ENCODE measurements at places on chromosomes 6 and 20. TPM values are rescaled to one million over a fixed set of nuclear protein-coding genes. Genes with fewer than 3 reads are reported as not detected.

GRCh38 chr6:116458264-116458663 lies 2.9 kb upstream of the CALHM6 start:
- H3K27ac ChIP-seq = no peak overlapping the region
- H3K36me3 ChIP-seq = no peaks in the 10 kb centered on the region
- peaks cover 5% of the 10 kb centered on the region for H3K4me1 ChIP-seq
- H3K27me3 ChIP-seq = no peaks in the 10 kb centered on the region

DNA sequence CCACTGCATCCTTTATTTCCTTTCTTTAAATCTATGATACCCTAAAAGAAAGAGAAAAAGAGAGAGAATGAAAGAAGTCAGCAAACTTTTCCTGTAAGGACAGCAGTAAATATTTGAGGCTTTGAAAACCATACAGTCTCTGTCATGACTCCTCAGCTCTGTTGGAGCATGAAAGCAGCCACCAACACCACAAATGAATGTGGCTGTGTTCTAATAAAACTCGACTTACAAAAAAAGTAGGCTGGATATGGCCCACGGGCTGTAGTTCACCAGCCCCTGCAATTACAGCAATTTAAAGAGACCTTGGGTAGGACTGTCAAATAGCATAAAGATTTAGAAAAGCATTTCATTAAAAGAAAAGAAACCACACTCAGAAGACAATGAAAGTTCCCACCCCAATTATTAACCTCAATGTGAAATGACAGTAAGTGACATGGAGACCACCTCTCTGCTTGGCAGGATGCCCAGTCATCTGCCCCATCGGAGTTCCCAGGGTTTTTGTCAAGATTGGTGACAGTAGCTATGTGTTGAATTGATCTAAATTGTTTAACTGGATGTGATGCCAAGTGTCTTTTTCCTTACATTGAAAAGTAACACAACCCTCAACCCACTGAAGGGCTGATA lies 50.9 kb downstream of the TNFRSF21 start:
- no peak for DNase-seq
- peaks cover 2% of the 10 kb centered on the region for H3K36me3 ChIP-seq
- no peak overlapping the region for H3K27ac ChIP-seq
- H3K4me3 ChIP-seq = no peak overlapping the region

Gene MYT1
- not detected for total RNA-seq

DNA sequence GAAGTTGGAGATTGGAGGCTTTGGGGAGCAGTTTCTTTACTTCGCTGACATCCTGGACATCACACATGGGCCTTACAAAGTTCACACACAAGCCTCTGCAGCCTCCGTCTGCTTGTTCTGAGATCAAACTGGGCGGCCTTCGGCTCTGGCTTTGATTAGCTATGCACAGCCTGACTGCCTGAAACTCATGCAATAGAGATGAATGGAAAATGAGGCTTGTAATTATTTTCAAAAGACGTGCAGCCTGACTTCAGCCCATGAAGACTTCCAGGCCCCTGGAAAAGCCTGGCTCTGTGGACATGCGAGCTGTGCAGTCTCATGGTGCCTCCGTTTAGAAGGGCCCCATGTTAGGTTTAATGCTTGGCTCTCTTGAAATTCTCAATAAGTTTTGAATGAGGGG lies 480.5 kb upstream of the SULF2 start:
- H3K27me3 ChIP-seq = no peaks in the 10 kb centered on the region
- H3K4me3 ChIP-seq = no peak overlapping the region

Gene ITPR3
- 39.7 TPM for total RNA-seq

Gene VSTM2L
- 8.0 TPM for total RNA-seq

DNA sequence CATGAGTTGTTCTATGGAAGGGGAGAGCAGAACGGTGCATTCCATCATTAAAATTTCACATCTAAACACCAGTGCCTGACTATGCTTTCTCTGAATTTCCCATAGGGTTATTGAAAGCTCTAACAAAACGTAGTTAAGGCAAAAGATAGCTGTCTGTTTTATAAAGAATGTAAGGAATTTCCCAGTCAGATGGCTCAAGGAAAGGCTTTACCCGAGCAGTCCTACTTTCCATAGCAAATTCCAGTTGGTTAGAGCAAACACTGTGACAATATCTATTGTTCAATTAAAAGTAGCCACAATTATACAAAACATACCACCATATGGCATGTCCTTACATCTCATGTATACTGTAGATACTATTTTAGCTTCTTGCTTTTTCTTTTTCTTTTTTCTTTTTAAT lies 1059.5 kb upstream of the FLRT3 start:
- H3K4me1 ChIP-seq = no peaks in the 10 kb centered on the region
- H3K27me3 ChIP-seq = no peaks in the 10 kb centered on the region
- no peak for DNase-seq
- no peak overlapping the region for H3K27ac ChIP-seq

DNA sequence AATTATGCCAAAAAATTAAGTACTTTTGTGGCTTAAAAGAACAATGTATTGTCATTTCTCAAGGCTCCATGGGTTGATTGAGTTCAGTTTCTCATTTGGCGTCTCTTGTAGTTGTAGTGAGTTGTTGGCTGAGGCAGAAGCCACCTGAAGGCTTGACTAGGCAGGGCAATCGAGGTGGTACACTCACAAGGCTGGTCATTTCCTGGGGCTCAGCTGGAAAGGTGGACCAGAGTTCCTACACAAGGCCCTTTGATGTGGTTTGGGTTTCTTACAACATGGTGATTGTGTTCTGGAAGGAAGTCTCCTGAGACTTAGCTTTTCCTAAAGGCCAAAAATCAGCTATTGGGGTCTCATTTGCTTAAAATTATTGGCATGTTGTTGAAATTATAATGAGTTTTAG lies 22.6 kb downstream of the MAS1 start:
- H3K4me3 ChIP-seq = no peak overlapping the region
- H3K36me3 ChIP-seq = no peaks in the 10 kb centered on the region
- no peaks in the 10 kb centered on the region for H3K4me1 ChIP-seq
- H3K27me3 ChIP-seq = no peaks in the 10 kb centered on the region

Gene PTK6
- 0.34 TPM for total RNA-seq

DNA sequence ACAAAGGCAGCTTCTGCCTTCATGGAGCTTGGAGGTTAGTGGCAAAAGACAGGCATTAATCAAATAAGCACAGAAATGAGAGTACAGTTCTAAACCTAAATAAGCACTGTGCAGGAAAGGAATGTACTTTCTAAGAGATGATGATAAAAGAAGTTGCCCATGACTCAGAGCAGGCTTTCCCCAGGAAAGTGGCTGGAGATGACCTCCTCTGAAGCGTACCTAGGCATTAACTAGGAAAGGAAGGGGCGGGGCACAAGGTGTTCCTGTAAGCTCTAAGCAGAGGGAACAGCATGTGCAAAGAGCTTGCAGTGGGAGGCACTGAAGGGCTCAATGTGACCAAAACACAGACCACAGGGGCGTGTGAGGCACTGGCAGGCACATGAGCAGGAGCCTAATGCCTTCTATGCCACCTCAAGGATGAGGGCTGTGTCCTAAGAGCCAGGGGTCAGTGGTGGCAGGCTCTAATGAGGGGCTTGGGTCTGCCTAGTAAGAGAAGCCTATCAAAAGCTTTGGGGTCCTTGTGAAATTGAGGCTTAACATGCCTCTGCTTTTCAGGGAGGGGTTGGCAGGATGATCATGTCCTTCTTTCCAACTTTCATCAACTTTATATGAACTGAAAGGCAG lies 4.9 kb downstream of the SSTR4 start:
- no peak overlapping the region for H3K4me3 ChIP-seq
- no peak for DNase-seq
- H3K27ac ChIP-seq = no peak overlapping the region
- H3K27me3 ChIP-seq = peaks cover 31% of the 10 kb centered on the region
- peaks cover 8% of the 10 kb centered on the region for H3K4me1 ChIP-seq

Gene FOXC1
- total RNA-seq = 2.7 TPM

GRCh38 chr6:169940481-169941271 lies 189.3 kb downstream of the ERMARD start:
- DNase-seq = no peak
- H3K4me1 ChIP-seq = no peaks in the 10 kb centered on the region
- H3K4me3 ChIP-seq = no peak overlapping the region
- peaks cover 43% of the 10 kb centered on the region for H3K27me3 ChIP-seq
- H3K27ac ChIP-seq = no peak overlapping the region

- H3K4me3 ChIP-seq = no peak overlapping the region
- peak; percentile 82 for DNase-seq
These were observed 54.7 kb upstream of the HFE start for GRCh38 chr6:26032340-26033084.

Gene BPIFB6
- total RNA-seq = not detected

GRCh38 chr20:33679758-33680485 lies 5.7 kb upstream of the NECAB3 start:
- H3K27ac ChIP-seq = no peak overlapping the region
- H3K4me3 ChIP-seq = no peak overlapping the region
- no peaks in the 10 kb centered on the region for H3K27me3 ChIP-seq
- no peak for DNase-seq

Gene KCNG1
- 0.54 TPM for total RNA-seq

DNA sequence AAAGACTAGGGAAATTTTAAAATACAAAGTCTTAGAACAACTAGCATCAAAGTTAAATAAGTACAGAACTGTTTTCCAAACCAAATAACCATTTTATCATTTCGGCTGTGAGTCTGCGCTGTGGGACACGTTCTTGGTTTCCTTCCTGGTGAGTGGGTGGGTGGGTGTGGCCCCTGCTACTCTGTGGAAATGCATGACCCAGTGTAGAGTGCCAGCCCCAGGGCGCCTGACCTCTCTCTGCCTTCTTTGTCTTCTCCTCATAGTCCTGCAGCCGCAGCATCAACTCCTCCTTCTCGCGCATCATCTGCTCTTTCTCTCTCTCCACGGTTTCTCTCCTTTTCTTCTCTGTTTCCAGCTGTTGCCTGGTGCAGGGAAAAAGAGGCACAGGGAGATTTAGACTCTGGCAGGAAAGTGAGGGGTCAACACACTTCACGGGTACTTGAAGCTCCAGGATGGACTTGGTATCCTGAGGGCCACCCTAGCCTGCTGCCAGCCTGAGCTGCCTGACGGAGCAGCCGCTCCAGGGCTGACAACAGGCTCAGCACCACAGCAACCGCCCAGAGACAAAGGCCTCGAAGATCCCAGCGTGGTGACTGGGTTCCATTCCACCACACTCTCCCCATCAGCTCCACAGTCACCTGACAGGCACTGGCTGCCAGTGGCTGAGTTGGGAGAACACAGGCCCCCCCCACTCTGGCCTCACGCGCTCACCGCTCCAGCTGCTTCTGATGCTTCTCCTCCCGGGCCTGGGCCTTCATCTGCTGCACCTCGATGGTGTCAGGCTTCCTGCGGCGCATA lies 48.4 kb downstream of the EZR start:
- no peak overlapping the region for H3K4me3 ChIP-seq
- no peak for DNase-seq
- H3K4me1 ChIP-seq = no peaks in the 10 kb centered on the region
- peaks cover 72% of the 10 kb centered on the region for H3K36me3 ChIP-seq
- H3K27me3 ChIP-seq = no peaks in the 10 kb centered on the region

Gene SLPI
- 451 TPM for total RNA-seq

DNA sequence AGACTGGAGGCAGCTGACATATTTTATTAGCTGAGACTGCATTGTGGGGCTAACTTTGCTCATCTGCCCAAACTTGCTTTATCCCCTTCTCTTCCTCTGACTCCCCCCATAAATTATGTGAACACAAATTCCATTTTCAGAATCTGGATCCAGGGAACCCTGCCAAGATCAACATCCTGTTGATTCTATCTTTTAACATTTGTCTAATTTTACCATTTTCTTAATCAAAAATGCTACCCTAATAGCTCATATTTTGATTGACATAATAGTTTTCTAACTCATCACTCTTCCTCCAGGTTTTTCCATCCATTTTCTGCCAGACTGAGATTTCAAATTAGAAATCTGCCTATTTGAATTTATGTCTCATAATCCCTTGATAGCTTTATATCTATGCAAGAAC lies 184.7 kb upstream of the PRSS16 start:
- DNase-seq = no peak
- H3K4me3 ChIP-seq = no peak overlapping the region
- H3K27me3 ChIP-seq = no peaks in the 10 kb centered on the region

GRCh38 chr6:143060806-143061596 lies at the start of gene AIG1:
TSS of gene AIG1 (plus strand) at chr6:143060889. CDS start at chr6:143060926, 37 bp downstream.
- DNase-seq = no peak
- peak within 1 kb of the TSS; percentile 92 for H3K4me3 ChIP-seq
- peak within 1 kb of the TSS; percentile 97 for H3K27ac ChIP-seq
- H3K27me3 ChIP-seq = no peaks in the 10 kb centered on the region
- no peaks in the 10 kb centered on the region for H3K36me3 ChIP-seq
- H3K4me1 ChIP-seq = no peaks in the 10 kb centered on the region

GRCh38 chr6:72720464-72720863 lies 98.6 kb downstream of the KCNQ5 start:
- H3K4me1 ChIP-seq = no peaks in the 10 kb centered on the region
- no peak overlapping the region for H3K4me3 ChIP-seq
- H3K36me3 ChIP-seq = no peaks in the 10 kb centered on the region
- H3K27me3 ChIP-seq = no peaks in the 10 kb centered on the region
- no peak overlapping the region for H3K27ac ChIP-seq

DNA sequence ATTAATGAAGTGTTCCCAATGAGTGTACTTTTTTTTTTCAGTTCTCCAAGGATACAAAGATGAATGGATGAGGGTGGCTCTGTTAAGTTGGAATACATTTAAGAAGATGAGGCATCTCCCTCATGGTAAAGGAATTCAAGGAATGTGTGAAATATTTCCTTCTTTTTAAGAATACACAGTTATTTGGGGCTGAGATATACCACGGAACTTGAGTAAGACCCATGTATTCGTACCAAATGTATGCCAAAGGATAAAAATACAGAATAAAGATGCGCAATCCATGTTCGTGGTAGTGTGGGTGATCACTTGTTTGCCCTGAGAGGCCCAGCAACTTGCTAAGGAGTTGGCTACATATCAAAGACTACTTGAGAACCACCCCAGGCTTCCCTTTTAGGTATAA lies 164.2 kb upstream of the TCF21 start:
- H3K4me3 ChIP-seq = no peak overlapping the region
- H3K27me3 ChIP-seq = no peaks in the 10 kb centered on the region
- no peaks in the 10 kb centered on the region for H3K36me3 ChIP-seq
- peak; percentile 32 for DNase-seq
- no peaks in the 10 kb centered on the region for H3K4me1 ChIP-seq

Gene GPR63
- 2.0 TPM for total RNA-seq

Gene C20orf204
- 1.3 TPM for total RNA-seq

Gene GTSF1L
- total RNA-seq = not detected

GRCh38 chr6:109079981-109080380 lies 14.7 kb downstream of the SESN1 start:
- no peak overlapping the region for H3K4me3 ChIP-seq
- no peaks in the 10 kb centered on the region for H3K36me3 ChIP-seq
- H3K27ac ChIP-seq = no peak overlapping the region
- DNase-seq = peak; percentile 31

Gene RPS10
- 1,066 TPM for total RNA-seq

- no peaks in the 10 kb centered on the region for H3K4me1 ChIP-seq
- no peak overlapping the region for H3K4me3 ChIP-seq
- no peaks in the 10 kb centered on the region for H3K36me3 ChIP-seq
- H3K27ac ChIP-seq = no peak overlapping the region
These were observed 36.3 kb upstream of the DACT2 start for GRCh38 chr6:168355716-168356522.

DNA sequence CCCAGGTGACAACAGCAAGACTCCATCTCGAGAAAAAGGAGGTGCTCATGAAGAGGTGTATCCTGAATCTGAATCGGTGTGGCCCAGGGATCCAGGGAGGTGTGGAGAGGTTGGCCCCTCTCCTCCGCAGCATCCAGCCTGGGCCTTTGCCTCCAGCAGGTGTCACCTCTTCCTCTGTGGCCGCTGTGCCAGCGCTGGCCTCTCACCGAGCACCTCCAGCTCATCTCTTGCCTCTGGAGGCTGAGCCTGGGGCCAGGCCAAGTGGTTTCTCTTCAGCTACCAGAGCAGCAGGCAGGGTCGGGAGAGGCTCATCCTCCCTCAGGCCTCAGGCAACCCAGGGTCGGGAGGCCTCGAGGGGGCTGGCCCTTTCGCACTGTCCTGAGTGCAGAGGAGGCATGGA lies 1.2 kb upstream of the COL20A1 start:
- no peak for DNase-seq
- no peak overlapping the region for H3K4me3 ChIP-seq
- H3K36me3 ChIP-seq = peaks cover 5% of the 10 kb centered on the region
- H3K4me1 ChIP-seq = no peaks in the 10 kb centered on the region

Gene PDE7B
- total RNA-seq = 3.1 TPM

All from lung (tissue), 17 donors.